Suprapubic skin (tissue), 4 donors: ENCODE measurements at places on chromosomes 3 and 15. TPM values are rescaled to one million over a fixed set of nuclear protein-coding genes. Genes with fewer than 3 reads are reported as not detected.

GRCh38 chr3:25821746-25822573, 32.1 kb downstream of the OXSM start:
- DNase-seq: no peak

GRCh38 chr3:37139567-37140052, 34.8 kb downstream of the LRRFIP2 start:
- no peak for DNase-seq

- DNase-seq: no peak
Measured at GRCh38 chr15:22258398-22259150, 178.2 kb downstream of the OR4M2 start.

GRCh38 chr3:122903171-122903570, 108.3 kb downstream of the SLC49A4 start:
- no peak for DNase-seq

- no peak for DNase-seq
Measured at GRCh38 chr3:151281671-151282324, 3.5 kb upstream of the P2RY14 start.

- no peak for DNase-seq
Measured at GRCh38 chr3:127729556-127730056, 56.9 kb downstream of the ABTB1 start.

- no peak for DNase-seq
Measured at GRCh38 chr3:139418144-139418543, 28.7 kb upstream of the COPB2 start.

DNA sequence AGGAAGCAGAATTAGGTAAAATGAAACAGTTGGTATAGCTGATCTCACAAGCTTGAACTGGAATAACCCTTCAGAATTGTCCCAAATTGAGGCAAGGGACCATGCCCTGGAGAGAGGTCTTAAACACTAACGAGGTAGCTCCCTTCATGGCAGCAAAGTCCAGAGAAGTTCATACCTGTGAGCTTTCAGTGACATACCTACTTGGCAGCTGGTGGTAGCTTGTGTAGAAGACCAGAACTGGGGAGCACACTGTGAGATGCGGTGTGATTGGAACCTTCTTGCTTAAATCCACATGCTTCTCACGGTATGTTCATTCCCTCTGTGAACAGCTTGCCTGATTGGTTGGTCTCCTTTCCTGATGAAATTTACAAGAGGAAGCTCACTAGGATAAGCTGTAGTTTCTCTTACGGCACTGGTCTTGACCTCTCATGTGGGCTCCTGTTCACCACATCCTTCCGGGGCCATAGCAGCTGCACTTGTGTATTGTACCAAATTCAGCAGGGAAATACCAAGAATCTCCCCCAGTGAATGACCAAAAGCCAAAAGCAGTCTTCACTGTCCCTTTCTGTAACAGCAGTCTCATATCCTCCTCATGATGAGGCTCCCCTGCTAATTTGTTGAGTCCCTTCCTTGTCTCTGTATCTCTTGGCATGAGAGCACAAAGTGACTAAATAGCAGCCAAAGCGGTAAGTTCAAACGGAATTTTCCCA, 483.7 kb upstream of the FRG2C start:
- DNase-seq: no peak

GRCh38 chr3:102570511-102570910, 135.7 kb downstream of the ZPLD1 start:
- no peak for DNase-seq

- DNase-seq: no peak
Measured at GRCh38 chr3:157445857-157446256, 9.2 kb downstream of the PTX3 start.

Gene TUSC7
- total RNA-seq: not detected

Gene LRRC2
- total RNA-seq: 2.9 TPM

Gene TPRA1
- 82.3 TPM for total RNA-seq

Gene SUCNR1
- 1.5 TPM for total RNA-seq

Gene TTC21A
- 7.0 TPM for total RNA-seq
